Skeletal muscle cell (primary cell): ENCODE measurements at places on chromosomes 11 and 22.

DNA sequence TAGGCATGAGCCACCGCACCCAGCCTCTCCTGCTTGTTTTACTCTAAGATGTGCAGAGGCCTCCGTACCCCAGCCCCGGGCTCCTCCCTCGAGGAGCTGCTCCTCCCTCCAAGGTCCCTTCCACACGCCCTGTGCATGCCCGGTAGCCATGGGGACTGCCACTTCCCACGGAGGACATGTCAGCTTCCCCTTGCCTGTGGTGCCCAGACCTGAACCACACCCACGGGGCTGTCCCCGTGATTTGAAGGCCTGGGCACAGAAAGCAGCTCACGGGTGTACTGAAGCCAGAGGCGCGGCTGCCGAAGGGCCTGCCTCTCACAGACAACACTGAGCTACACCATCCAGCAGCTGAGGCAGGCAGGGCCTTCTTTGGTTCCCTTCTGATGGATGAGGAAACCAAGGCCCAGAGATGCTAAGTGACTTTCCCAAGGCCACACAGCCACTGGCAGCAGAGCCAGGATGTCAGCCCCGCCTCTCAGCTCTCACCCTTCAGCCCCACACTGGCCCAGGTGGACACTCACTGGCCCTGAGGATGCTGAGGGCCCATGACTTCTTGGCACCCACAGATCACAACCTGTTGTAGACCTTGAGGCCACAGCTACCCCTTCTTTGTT, 7.3 kb downstream of the INS start:
- DNase-seq, result no peak

DNA sequence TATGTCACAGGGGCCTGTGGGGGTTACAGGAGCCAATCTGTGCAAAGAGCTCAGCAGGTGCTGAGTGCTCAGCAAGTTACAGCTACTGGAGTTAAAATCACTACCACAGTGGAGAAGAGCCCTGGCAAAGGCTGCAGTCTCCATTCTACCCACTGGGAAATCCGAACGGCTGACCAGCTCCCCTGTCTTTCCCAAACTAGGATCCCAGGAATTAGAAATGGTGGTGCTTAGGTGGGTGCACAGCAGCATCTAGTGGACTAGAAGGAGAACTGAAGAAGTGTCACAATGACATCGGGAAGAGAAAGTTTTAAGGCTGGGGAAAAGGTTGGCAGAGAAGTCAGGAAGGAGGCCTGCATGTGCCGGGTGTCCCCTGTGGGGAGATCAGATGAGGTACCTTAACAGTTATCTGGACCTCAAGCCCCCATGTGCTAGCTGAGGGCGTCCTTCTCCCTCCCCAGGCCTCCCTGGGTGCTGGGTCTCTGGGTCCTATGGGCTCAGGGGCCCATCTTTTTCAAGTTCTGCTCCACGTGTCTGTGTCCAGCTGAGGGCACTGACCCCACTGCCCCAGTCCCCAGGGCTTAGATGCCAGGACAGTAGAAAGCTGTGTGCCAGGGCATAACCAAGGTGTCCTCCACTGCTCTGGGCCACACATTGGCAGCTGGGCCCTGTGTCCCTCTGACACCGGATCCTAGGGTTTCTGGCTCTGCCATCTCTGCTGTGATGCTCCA, 1.9 kb downstream of the PIWIL3 start:
- no peak for DNase-seq

- DNase-seq, result no peak
Observed at GRCh38 chr11:60647087-60647486, 52.3 kb upstream of the MS4A8 start.

GRCh38 chr22:23035557-23036277, 34.6 kb upstream of the GNAZ start:
- no peak for DNase-seq

DNA sequence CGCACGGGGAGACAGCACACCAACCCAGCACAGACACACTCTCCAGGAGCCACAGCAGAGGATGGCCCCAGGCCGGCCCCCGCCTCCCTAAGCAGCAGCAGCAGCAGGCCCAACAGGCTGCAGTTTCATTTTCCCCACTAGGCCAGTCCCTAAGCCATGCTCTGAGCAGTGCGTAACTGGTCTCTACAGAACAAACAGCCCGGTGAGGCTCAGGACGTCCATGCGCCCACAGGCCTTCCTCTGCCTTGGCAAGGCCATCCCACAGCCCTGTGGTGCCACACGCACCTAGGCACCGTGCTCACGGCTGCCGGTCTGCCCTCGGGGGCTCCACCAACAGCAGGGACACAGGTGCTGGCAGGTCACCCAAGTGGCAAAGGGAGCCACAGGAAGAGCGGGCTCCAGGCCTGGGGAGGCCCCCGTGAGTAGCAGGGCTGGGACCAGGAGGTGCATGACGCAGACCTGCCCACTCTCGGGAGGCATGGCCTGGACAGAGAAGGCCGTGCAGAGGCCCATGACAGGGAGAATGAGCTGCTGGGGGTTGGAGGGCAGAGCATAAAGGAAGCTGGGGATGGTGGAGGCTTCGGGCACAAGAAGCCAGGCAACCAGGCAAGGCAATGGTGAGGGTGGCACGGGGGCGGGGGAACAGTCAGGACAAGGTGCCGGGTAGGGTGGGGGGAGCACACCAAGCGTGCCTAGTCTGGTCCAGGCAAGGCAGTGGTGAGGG, 1.4 kb upstream of the MOB2 start:
- no peak for DNase-seq

DNA sequence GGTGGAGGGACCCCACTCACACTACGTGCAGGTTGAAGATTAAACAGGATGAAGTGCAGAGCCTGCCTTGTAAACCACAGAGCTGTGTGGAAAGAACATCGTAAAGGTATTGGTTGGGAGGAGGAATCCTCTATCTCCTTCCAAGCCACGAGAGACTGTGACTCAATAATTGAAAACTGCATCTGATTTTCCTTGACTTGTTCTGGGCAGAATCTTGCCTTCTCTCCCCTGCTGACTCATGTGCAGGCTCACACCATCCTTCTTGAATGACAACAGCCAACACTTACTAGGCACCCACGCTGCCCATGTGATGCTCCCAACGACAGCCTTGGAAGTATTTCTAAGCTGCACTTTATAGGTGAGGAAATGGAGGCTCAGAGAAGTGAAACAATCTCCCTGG, 563.0 kb downstream of the MIAT start:
- DNase-seq, result peak; percentile 60

DNA sequence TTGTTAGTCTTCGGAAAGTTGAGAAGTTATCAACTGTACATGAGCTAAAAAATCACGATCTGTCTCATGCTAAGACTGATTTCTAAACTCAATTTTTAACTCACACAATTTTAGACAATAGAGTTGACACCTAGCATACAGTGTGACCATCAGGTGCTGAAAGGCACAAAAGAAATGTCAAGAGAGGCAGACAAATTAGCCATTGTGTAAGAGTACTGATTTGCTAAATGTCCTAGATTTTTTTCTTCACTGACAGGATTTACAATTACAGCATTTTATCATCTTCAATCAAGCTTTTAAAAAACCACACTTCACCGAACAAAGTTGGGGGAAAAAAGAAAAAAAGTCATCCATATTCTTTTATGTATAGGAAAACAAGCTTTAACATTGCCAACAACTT, 7.0 kb downstream of the LGR4 start:
- no peak for DNase-seq

GRCh38 chr11:75334976-75335375, 16.5 kb downstream of the ARRB1 start:
- DNase-seq, result no peak

DNA sequence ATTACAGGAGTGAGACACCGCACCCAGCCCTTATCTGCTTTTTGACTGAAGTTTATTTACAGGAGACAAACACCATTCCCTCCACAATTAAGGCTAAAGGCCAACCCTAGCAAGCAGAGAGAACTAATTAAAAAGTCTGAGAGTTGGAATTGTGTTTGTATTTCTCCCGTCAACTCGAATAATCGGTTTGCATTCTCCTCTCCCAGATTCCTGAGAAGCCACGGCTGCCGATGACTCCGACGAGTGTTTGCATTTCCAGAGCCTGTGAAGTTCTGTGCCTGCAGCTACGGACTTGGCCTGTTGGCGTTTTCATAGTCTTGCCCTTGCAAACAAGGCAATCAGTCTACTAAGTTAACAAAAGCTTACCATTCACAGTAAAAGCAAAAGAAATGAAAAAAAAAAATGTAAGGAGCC, 73.2 kb upstream of the NUP50 start:
- no peak for DNase-seq

DNA sequence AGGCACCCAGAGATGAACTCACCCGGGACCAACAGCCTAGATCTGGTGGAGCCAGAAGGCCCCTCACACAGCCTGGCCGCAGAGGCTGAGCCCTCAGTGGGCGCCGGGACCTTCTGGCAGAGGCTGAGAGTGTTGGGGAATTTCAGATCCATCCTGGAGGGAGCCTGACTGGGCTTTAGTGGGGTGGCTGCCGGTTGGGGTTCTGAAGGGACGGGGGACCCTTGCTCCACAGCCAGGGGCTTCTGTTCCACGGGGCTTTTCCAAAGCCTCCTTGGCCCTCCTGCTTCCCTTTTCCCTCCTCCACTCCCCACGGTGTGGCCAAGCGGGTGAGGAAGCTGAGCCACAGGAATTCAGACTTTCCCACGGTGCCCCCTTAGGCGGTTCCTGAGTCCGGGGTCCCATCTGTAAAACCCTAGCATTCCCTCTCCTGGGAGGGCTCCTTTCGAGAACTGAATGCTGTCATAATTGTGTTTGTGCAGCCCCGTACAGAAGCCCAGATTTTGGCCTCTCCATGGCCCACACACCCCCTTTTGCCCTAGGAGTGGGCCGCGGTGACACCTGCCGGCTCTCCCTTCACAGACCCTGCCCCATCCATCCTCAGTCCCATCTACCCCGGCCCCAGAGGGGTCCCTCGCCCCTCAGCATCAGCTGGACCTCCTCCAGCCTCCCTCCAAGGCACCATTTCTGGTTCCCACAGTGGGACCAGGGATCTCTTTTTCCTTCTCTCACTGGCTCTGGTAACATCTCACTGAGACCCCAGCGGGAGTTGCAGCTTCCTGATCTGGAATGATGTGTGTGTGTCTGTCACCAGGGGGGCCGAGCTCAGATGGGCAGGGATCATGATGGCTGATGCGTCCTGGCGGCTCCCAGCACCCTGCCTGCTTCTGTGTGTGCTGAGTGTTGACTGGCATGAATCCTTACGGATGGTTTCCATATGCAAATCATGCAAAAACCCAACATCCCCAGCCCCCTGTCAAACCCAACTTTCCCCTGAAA, 1048.4 kb downstream of the TBC1D22A start:
- no peak for DNase-seq

DNA sequence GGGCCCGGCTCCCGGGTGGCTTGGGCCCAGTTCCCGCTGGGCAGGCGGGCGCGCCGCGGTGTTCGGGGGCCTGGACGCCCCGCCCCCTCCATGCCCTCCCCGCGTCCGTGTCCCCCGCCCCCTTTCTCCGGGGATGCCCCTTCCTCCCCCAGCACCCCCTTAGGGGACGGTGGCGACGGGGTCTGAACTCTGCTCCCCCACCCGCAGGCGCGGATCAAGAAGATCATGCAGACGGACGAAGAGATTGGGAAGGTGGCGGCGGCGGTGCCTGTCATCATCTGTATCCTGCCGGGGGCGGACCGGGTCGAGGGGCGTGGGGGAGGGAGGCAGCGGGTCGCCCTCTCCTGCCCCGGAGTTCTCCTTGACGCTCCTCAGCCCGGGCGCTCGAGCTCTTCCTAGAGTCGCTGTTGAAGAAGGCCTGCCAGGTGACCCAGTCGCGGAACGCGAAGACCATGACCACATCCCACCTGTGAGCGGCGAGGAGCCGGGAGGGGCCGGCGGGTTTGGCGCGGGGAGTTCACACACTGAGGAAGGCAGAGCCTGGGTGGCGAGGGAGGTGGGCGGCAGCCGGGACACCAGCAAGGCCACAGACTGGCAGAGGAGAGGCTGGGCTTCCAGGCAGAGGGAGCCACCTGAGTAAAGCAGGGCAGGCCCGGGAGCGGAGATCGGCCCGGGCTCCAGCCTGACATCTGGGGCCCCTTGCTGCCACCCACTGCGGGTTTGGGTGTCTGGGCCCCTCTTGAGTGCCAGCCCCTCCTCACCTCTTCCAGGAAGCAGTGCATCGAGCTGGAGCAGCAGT, 546 bp downstream of the DRAP1 start:
- no peak for DNase-seq
